CD4-positive, alpha-beta T cell treated with Interleukin-10 for 1 hour (primary cell): ENCODE measurements at places on chromosomes 11 and 22.

- DNase-seq, result no peak
Observed at GRCh38 chr11:75154646-75155569, 4.0 kb downstream of the SLCO2B1 start.

DNA sequence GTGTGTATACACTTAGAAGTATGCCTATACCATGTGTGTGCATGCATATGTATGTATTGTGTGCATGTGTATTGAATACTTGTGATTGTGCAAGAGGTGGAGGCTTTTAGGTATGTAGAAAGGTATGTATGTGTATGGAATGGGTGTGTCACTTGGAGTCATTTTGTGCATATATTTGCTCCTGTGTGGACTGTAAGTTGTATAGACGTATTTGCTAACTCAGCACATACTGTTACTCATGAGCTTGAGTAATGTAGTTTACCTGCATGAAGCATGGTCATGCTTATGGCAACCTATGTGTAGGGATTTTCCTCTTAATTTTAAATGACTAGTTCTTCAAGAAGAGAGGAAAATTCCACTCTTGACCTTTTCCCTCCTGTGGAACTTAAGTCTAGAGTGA, 507.6 kb upstream of the LARGE1 start:
- no peak for DNase-seq

DNA sequence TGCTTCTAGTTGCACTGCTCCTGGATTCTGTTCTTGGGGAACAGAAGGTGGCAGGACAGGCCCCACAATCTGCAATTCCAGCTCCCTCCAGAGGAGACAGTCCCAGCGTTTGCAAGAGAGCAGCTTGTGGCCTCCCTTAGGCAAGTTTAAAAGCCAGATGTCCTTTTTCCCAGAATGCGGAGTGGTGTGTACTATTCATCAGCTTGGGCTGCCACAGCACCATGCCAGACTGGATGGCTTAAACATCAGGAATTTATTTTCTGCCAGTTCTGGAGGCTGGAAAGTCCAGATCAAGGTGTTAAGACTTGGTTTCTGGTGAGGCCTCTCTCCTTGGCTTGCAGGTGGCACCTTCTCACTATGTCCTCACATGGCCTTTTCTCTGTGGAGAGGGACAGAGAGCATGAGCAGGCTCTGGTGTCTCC, 11.7 kb downstream of the MIAT start:
- no peak for DNase-seq

GRCh38 chr22:41696703-41697102, 2.6 kb upstream of the MEI1 start:
- DNase-seq, result no peak

DNA sequence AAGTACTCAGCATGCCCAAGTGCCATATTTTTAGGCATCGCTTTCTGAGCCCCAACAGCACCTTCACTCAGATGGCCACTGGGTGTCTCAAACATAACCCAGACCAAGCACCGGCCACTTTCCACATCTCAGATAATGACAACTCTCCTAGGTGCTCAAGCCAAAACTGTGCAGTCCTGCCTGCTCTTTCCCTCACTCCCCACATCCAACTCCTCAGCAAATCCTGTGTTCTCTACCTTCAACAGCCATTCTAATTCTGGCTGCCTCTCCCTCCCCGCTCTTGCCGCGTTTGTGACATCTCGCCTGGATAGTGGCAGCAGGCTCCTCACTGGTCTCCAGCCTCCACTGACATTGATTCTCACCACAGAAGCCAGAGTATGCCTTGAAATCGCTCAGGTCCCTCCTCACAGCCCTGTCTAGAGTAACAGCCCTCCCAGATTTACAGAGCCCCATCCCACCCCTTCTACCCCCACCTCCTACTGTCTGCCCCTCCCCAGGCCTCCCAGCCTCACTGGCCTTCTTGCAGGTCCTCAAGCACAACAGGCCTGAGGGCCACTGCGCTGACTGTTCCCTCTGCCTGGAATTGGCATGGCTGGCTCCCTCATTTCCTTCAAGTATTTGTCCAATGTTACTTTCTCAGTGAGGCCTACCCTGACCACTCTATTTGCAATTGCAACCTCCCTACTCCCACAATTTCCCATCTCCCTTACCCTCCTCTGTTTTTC, 1.3 kb upstream of the PHETA2 start:
- no peak for DNase-seq

DNA sequence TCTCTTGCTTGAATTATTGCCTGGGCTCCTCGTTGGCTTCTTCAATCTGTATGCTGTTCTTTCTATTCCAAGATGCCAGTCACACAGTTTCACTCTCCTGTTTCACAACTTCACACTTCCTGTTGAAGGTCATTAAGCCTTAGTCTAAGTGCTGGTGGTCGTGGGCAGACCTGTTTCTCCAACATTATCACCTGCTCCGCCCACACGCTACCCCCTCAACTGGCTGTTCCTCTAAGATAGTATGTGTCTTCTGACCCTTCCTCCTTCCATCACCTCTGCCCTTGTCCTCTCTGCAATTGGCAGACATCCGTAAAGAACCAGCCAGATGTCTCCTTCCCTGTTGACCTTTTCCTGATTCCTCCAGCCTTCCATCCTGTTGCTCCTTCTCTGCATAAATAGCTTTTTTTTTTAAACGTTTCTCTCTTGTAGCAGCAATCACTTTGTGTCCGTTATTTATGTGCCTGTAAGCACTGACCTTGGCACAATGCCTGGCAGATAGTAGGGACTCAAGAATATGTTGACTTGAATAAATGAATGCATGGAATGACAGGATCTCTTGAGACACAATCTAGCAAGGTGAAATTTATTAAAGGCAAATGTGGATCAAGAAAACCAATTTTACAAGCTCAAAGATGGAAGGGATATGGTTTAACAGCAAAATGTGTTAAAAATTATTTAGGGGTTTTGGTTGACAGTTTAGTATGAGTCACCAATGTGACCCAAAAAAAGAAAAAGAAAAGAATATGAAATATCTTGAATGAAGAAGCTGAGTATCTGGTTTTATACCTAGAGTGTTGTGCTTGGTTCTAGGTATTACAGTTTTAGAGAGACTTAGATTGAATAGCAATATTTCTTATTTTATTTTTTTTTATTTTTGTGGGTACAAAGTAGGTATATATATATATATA, 12.6 kb downstream of the DIXDC1 start:
- no peak for DNase-seq

DNA sequence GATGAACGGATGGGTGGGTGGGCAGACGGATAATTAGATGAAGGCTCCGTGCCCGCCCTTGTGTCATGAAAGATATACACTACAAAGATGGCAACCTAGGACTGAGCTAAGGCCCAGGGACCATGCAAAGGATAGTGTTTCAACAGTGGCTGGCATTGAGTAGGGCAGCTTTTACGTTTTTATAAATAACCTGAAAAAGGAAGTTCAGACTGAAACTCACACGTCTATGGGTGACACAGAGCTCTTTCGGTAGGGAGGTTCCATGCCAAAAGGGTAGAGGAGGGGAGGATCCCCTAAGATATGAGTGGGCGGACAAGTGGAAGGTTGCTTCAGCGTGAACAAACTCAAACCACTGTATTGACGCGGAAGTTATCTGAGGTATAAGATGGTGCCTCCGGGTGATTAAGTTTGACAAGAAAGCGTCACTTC, 90.5 kb downstream of the UBASH3B start:
- DNase-seq, result peak; percentile 72

- DNase-seq, result no peak
Observed at GRCh38 chr11:1342946-1343345, 33.5 kb upstream of the TOLLIP start.

- DNase-seq, result peak; percentile 48
Observed at GRCh38 chr11:13668957-13669521, 571 bp downstream of the FAR1 start.

GRCh38 chr11:120024046-120024445, 113.9 kb downstream of the TRIM29 start:
- no peak for DNase-seq

- no peak for DNase-seq
Observed at GRCh38 chr22:38831166-38831945, 12.5 kb downstream of the NPTXR start.

DNA sequence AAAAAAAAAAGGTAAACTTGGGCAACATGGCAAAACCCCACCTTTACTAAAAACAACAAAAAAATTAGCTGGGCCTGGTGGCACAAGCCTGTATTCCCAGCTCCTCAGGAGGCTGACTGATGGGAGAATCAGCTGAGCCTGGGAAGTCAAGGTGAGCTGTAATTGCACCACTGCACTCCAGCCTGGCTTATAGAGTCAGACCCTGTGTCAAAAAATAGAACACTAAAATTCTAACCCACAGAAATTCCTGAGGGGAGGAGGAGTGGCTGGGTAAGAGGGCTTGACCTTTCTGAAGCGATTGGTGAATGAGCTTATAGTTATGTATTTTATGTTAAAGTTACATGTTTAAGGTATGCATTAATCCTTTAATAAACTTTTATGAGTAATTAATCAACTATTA, 53.3 kb downstream of the FAT3 start:
- no peak for DNase-seq

GRCh38 chr11:69862331-69862771, 43.1 kb upstream of the FGF3 start:
- no peak for DNase-seq

DNA sequence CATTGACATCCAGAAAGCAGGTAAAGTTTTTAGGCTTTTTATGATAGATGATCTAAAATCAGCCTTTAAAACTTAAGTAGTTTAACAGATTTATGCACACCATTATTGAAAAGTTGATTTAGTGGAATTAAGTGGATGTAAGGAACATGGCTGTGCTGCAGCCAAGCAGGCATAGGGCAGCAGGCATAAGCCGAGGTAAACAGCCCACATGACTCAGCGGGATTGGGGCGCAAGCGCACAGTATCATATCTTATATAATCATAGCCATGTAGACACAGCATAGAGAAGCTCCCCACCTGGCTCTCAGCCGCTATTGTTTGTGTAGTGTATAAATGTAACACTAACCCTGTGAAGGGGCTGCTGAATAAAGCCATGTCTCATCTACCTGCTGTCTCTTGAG, 157.5 kb downstream of the WNT11 start:
- peak; percentile 5 for DNase-seq

- DNase-seq, result no peak
Observed at GRCh38 chr22:39746600-39747262, 146.8 kb downstream of the ENTHD1 start.

DNA sequence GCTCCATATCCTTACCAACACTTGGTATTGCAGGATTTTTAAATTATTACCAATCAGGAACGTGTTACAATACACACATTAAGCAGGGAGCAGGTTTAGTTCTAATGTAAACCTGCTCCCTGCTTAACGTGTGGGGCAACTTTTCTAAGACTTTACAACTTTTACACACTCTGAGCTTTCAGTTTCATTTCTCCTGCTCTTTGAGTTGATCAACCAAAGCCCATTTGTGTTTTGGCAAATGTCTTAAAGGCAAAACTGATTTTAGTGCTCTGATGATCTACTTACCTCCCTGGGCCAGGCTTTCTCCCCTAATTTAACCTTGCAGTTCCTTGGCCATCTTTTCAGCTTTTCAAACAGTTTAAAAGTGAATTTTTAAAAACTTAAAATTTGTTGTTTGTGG, 70.9 kb downstream of the ZBTB44 start:
- DNase-seq, result peak; percentile 2

- no peak for DNase-seq
Observed at GRCh38 chr11:70067591-70068341, 10.4 kb upstream of the ANO1 start.

GRCh38 chr11:69230856-69231425, 63.0 kb upstream of the MYEOV start:
- no peak for DNase-seq

GRCh38 chr11:93734427-93735222, 6.7 kb downstream of the TAF1D start:
- DNase-seq, result no peak

GRCh38 chr11:91209306-91209705, 986.5 kb upstream of the CHORDC1 start:
- DNase-seq, result no peak

DNA sequence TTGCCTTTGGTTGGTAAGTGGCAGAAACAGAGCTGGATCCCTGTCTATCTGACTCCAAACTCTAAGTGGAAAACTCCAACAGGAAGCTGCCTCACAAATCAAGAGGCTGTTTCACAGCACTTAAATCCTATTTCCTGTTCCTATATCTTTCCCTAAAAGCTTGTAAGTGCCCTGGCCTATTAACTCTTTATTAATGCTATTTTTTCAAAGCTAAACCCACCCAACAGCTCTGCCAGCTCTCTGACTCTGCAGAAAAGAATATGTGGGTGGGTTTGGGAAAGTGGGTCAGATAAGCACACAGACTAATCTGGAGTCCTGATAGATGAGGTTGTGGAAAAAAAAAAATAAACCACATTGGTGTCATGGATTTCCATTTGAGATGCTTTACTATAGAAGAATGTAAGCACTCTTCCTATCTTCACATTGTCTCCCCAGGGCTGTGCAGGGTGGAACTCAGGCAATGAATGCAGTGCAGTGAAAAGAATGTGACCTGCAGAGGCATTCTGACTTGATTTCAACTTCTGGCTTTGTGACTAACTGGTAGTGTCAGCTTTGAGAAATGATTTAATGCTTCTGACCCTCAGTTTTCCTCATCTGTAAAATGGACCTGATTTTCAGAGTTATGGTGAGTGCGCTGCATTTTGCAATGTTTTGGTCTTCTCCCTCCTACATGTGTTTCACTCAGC, 125.6 kb downstream of the AASDHPPT start:
- no peak for DNase-seq

- DNase-seq, result no peak
Observed at GRCh38 chr11:131223198-131223991, 147.0 kb upstream of the NTM start.

GRCh38 chr22:39363751-39364515, 14.1 kb downstream of the SYNGR1 start:
- DNase-seq, result no peak

DNA sequence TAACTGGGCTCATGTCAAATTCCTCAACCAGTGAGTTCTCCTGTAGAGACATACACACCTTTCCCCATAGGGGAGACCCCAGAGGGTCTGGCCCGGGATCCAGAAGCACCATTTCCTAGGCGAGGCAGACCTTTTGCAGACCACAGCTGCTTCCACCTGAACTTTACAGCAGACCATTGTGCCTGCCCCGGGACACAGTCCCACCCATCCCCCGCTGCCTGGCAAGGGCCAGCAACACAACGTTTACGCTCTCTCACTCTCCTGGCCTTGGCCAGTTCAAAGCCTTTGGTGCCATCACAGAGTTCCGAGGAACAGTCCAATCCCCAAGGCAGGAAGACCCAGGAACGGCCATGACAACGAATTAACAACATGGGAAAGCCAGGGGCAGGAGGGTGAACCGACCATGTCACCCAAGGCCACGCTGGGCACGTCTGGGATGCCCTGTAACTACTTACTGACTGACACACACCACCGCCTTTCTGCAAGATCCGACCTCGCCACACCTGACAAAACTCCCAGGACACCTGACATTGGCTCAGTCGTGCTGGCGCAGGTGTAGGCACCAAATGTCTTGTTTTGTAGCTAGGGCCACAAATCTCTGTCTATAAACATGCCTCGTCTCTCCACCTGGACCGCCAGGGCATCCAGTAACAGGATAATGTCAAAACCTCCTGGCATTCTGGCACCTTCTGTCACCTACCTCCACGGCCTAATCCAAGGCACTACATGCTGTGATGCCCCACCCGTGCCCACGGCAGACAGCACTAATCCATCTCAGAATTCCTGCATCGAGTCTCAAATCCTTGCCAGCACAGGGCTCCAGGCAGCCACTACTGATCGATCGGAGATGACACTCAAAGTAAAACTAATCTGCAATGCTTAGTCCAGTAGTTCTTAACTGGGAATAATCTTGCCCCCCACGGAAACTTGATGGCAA, 51.3 kb downstream of the MYH9 start:
- DNase-seq, result no peak
